ENCODE measurements at places on chromosomes 6 and 20.

- DNase-seq, result no peak
Observed at GRCh38 chr6:26411751-26412150, 9.7 kb downstream of the BTN3A1 start.

- no peak for DNase-seq
Observed at GRCh38 chr6:115945306-115945705, 115.4 kb downstream of the FRK start.

DNA sequence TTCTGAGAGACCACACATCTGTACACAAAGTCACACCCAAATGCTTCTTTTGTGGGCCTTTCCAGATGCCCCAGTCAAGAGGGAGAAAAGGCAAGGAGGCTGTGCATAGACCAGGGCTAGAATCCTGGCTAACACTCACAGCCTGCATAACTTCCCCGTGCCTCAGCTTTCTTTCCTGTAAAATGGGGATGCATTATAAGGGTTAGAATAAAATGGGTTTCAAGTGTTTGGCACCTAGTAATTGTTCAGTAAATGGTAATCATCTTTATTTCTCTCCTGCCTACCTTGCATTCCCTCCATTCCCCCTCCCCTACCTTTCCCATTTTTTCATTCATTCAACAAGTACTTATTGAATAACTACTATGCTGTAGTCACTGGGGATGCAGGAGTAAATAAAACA lies 29.4 kb downstream of the UNC5CL start:
- no peak for DNase-seq

DNA sequence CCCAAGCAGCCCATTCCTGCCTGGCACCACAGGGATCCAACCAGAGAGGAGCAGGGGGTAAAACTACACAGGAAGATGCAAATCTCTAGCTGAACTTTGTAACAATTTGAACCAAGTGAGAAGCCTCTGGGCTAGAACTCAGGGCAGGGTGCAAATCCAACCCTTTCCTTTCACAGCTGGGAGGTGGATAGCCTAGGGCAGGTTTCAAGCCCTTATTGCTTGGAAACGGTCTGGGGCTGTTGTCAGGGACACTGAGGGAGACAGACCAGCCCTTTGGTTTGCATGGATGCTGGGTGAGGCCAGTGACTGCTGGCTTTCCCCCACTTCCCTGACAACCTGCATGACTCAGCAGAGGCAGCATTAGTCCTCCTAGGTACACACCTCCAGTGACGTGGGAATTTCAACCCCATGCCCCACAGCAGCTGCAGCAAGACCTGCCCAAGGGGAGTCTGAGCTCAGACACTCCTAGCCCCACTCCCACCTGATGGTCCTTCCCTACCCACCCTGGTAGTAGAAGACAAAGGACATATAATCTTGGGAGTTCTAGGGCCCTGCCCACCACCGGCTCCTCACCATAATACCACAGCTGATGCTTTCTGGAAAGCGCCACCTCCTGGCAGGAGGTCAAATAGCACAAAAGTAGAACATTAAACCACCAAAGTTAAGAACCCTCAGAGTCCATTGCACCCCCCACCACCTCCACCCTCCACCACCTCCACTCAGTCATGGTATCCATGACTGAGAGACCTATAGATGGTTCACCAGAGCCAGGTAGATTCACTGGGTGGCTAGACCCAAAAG lies 797.7 kb upstream of the MAN1A1 start:
- DNase-seq, result no peak

GRCh38 chr6:86595641-86596040 lies 341.7 kb upstream of the HTR1E start:
- DNase-seq, result no peak

GRCh38 chr20:13110796-13111195 lies 102.0 kb downstream of the SPTLC3 start:
- DNase-seq, result no peak

DNA sequence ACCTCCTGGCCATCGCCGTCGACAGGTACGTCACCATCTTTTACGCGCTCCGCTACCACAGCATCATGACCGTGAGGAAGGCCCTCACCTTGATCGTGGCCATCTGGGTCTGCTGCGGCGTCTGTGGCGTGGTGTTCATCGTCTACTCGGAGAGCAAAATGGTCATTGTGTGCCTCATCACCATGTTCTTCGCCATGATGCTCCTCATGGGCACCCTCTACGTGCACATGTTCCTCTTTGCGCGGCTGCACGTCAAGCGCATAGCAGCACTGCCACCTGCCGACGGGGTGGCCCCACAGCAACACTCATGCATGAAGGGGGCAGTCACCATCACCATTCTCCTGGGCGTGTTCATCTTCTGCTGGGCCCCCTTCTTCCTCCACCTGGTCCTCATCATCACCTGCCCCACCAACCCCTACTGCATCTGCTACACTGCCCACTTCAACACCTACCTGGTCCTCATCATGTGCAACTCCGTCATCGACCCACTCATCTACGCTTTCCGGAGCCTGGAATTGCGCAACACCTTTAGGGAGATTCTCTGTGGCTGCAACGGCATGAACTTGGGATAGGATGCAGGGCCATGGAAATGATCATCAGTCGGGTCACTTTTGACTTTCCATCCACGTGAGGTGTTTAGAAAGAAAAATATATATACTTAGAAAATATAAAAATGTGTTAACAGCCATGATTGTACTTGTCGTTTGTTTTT lies 868 bp downstream of the MC3R start:
- DNase-seq, result no peak

GRCh38 chr20:41811456-41811855 lies 193.3 kb upstream of the CHD6 start:
- DNase-seq, result no peak

DNA sequence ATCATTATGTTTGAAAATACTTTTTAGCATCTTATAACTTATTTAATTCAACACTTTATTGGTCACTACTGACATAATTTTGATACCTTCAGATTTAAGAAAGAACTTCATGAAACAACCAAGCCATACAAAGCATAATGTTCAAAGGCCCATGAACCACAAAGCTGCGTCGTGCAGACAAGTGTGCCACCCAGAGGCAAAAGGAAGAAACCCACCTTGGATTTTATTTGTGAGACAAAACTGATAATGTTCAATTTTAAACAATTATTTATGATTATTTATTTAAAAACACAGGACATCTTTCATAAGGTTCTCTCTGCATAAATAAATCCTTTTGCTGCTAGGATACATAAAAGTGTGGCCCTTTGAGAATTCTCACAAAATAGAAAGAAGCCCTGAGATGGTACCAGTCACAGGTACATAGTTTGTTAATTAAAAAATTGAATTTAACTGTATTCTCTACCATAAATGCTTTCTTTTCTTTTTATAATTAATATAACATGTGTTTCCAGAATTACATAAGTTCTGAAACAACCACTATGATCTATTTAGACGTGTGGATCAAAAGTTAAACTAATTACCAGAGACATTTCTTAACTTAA lies 143.7 kb downstream of the RALGAPA2 start:
- DNase-seq, result no peak

DNA sequence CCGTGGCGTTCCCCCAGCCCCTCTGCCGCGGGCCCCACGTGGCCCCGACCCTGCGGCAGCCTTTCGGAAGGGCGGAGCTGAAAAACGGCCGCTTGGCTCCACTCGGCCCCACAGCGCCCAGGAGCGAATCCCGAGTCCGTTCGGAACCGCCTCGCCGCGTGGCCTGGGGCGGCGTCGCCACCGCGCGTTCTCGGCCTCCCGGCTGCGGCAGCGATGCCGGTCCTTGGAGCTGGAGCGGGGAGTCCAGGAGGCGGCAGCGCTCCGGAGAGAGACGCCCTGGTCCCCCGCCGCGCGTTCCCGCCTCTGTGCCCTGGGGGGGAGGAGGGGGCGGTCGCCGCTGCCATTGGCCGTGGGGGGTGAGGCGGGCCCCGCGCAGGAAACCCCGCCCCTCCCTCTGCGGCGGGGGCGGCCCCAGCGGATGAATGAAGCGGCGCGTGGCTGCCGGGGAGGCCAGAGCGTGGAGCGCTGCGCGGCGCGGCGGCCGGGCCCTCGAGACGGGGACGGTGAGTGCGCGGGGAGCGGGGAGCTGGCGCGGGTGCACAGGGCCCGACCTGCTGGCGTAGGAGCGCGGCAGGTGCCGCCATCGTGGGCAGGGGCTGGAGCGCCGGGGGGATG lies at the start of gene SLCO4A1:
SLCO4A1 (plus strand) TSS at position 453 of the 615 bp plus-strand sequence. CDS start 13,952 bp downstream, outside the sequence.
- DNase-seq, result no peak

DNA sequence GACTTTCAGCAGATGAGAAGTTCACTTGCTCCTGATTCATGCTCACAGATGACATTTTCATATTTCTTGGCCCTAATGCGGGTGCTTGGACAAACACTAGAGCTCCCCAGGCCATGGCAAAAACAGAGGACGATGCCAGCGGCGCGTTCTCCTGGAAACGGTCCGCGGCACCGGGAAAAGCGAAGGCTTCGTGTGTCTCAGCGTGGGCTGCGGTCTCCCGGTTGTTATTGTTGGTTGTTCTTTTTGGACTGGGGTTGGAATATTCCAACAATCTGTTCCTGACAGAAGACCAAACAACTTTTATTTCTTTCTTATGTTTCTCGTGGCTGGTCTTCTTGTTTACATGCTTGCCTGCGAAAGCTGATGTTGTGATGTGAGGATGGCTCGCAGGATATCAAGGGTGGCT lies 46.8 kb upstream of the NEDD9 start:
- no peak for DNase-seq

DNA sequence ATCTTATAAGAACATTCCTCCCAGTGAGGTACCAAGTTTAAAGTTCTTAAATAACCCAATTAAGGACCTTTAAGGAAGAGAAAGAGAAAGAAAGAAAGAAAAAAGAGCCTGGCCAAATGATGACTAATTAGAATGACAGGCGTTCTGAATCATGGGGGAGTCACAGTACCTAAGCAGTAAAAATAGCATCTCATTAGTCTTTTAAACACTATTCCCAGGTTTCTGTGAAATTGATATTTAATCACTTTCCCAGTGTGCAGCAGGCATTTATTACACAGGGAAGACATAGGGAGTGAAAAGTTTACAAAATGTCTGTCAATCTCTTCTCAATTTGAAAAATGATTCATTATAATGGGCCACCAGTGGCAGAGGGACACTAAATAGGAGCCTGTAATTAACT lies 251.4 kb upstream of the MANEA start:
- no peak for DNase-seq

GRCh38 chr6:151826517-151827142 lies 19.1 kb downstream of the ESR1 start:
- DNase-seq, result no peak

DNA sequence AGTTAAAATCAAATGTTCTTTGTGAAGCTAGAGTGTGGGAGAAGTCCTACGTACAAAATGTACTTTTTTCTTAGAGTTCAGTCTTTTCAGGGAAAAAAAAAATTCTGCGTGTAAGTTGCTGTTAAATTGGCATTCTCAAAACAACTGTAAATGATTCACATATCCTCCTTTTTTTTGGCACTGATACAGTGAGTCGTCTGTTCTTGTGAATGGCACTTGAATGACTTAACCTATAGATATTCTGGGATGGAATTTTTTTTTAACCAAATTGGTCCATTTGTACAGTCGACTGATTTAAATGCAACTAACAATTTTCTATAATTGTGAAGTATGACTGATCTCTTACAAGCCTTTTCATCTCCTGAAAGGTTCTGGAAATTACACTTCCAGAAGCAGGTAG lies 5.5 kb upstream of the JAG1 start:
- no peak for DNase-seq

- no peak for DNase-seq
Observed at GRCh38 chr6:25617997-25618396, 34.0 kb upstream of the SCGN start.

All from AG04450 (cell line).